ENCODE measurements at places on chromosomes 12 and 14.

GRCh38 chr14:104157016-104157928 lies 18.9 kb downstream of the KIF26A start:
- DNase-seq = no peak

- peak; percentile 80 for DNase-seq
Measured at GRCh38 chr12:57112492-57113294, 1.5 kb upstream of the STAT6 start.

GRCh38 chr14:75545907-75546306 lies 23.6 kb downstream of the BATF start:
- DNase-seq = no peak

DNA sequence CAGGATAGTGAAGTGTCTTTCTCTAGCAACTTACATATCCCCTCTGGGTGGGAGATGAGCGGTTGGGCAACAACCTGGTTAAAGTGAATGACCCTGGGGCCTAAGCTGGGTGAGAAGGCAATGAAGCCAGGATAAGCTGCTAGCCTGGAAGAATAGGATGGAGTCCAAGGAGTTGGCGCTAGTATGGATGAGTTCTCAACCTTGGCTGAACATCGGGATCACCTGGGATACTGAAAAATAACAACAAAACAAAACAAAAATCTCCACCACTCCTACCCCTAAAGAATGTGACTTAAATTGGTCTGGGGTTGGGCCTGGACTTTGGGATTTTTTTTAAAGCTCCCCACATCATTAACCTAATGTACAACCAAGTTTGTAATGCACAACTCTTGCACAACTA lies 4.8 kb upstream of the RPS6KA5 start:
- DNase-seq = no peak

DNA sequence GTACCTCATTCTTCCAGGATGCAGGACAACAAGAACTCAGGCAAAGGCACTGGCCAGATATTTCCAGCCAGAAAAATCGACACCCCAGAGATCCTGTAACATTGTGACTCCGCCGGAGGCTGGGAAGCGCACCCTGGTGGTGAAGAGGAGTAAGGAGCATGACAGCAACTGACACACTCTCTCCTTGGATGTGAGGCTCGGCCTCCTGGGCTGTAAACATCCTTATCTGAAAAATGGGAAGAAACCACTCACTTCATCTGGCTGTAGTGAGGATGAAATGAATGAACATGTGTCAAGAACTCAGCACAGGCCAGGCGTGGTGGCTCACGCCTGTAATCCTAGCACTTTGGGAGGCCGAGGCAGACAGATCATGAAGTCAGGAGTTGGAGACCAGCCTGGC lies 27.5 kb downstream of the TCHP start:
- DNase-seq = no peak

- no peak for DNase-seq
Measured at GRCh38 chr12:56839489-56839848, 76.3 kb downstream of the HSD17B6 start.

- no peak for DNase-seq
Measured at GRCh38 chr12:67415473-67415872, 146.3 kb downstream of the CAND1 start.

DNA sequence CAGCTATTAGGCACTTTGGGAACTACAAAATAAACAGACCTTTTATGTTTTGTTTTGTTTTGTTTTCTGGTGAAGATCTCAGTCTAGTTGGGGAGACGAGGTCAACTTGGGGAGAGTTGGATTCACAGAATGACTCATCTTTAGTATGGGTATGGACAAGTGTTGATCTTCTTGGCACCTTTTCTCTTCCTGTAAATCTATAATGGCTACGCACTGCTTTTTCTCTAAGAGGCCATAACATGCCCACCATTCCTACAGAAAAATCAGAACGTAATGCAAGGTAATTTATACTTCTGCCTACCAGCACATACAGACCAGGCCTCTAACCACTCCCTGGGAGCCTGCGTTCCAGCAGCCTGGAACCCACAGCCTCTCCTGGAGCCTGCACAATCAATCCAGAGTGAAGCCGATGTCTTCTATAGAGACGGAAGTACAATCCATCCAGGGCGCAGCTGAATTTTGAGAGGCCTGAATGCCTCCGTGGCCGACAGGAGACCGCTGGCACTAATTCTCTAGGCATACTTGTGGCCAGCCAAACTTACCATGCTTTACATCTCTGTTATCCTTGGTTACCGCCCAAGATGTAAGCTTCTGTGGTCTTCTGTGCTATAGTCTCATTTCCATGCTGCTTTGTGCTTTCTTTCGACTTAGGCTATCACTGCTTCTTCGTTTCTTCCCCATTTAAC lies 717 bp downstream of the PPHLN1 start:
- DNase-seq = no peak

DNA sequence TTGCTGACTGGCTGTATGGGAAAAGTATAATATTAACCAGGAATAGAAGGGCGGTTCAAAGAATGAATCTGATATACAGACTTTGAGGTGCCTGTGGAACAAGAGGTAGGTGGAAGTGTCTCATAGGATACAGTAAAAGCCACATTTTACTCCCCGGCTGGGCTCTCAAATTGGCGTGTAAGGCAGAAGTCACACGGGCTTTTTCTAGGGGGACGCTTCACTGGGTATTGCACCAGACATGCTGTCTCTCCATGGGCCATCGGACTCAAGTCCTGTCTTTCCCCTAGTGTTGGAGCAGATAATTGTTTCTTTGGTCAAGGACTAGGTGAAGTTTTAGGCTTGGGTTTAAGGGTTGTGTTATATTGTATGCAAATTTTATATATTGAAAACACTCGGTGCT lies 9.1 kb downstream of the TMCC3 start:
- no peak for DNase-seq

- DNase-seq = no peak
Measured at GRCh38 chr14:87869619-87870583, 123.1 kb downstream of the GALC start.

DNA sequence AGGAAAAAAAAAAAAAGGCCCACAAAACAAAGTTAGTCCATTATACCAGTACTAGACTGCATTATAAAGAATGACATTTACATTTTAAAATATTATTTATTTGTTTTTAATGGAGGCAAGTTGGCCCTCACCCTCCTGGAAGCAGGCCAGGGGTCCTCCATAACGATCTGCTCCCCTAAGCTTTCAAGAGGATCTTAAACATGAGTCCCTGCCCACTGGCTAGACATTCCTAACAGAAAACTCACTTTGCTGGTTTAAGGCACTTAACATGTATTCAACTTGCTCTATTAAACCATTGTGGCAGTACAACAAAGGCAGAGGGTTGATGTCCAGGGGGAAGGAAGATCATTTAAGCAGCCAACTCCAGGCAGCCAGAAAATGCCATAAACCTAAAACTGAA lies 111.4 kb downstream of the STXBP6 start:
- DNase-seq = no peak

DNA sequence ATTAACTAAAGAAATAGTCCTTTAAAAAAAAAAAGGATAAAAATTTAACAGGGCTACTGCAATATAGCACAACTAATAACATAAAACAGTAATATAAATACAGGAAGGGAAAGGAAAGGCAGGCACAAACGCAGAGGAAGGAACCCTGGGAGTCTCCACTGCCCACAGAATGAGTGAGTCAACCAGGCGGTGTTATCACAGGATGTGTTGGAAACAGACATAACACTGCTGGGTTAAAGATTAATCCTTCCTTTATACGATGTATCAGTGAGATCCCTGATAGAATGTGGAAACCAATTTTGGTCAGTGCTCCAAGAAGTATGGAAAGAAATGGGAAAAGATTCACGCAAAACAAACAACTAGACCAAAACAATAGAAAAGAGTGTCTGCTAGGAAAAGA lies 47.9 kb downstream of the FGD6 start:
- no peak for DNase-seq

DNA sequence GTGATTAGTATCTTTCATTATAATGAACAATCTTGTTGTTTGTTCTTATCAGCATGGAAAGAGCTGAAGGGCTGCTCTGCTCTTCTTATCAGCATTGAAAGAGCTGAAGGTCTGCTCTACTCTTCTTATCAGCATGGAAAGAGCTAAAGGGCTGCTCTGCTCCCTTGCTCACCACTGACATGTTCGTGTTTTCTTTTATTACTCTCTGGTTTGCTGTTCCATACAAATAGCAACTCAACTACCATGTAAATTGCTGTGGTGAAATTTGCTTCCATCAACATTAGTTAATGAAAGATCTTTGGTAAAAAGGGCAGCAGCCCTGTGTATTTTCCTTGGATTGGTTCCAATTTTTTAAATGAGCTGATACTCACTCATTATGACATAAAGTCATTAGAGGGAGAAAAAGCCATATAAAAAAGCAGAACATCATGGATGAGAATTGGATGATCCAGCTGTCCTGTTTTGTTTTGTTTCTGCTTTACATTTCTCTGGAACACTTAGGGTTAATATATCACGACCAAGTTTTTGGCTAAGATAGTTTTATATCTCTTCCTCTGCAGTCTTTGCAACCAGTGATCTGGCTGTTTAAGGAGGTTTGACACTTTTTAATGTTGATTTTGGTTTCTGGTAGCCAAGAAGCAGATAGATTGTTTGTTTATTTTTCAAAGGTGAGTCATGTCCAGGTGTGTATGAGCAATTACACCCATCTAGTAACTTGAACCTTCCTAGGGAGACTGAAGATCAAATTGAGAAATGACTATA lies 356.6 kb downstream of the CEP128 start:
- DNase-seq = no peak

GRCh38 chr14:55005071-55005470 lies 21.8 kb downstream of the WDHD1 start:
- DNase-seq = no peak

All from GM12892 (cell line).